CD8-positive, alpha-beta memory T cell (primary cell): ENCODE measurements at places on chromosomes 6 and 20. TPM values are rescaled to one million over a fixed set of nuclear protein-coding genes. Genes with fewer than 3 reads are reported as not detected.
A peak's percentile ranks its signal among the peaks of the same experiment; 100 is the strongest.

DNA sequence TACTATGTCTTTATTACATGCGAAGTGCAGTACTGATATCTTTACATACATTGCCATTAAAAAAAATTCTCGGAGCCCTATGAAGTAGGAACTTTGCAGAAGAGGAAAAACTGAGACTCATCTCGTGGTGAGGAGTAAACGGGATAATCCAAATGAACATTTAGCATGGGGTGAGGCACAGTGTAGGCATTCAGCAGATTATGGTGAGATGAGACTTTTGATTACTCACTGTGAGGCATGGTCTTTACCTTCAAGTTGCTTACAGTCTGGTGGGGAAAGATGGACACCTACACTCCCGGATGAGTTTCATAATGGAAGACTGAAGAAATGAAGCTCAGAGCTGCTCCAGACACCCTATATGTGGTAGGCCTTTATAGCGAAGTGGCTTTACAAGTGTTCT, 1.4 kb downstream of the RPRD1B start:
- no peak for DNase-seq
- peaks cover 60% of the 10 kb centered on the region for H3K4me1 ChIP-seq
- H3K4me3 ChIP-seq = peak overlapping the region; percentile 96
- no peaks in the 10 kb centered on the region for H3K36me3 ChIP-seq
- H3K27ac ChIP-seq = no peak overlapping the region
- H3K27me3 ChIP-seq = no peaks in the 10 kb centered on the region

DNA sequence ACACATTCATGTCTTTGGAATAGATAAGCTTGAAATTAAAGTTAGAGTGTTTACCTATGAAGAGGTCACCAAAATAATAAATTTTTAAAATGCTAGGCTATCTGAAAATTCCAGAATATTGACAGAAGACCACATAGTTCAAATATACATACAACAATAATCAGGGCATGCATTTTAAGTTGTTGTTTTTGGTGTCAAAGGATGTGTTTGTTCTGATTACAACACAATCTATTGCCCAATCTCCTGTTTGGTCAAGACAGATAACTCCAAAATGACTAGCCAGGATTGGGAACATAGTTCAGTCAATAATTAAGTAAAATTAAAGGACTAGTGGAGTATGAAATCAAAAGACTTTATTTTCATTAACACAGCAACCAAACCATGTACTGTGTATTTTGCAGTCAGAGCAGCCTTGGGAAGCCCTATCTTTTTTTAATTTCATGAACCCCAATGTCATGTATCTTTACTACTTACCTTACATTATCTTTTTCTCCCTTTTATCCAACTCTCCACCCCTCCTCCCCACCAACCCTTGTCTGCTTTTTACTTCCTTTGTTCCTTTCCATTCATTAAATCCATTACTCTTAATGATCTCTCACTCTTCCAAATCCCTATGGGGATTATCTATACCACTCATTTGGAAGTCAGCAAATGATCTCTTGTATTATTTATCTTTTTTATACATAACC, 111.2 kb downstream of the CDK19 start:
- no peaks in the 10 kb centered on the region for H3K36me3 ChIP-seq
- no peaks in the 10 kb centered on the region for H3K4me1 ChIP-seq
- H3K4me3 ChIP-seq = no peak overlapping the region

- no peak overlapping the region for H3K4me3 ChIP-seq
- no peak for DNase-seq
- no peaks in the 10 kb centered on the region for H3K36me3 ChIP-seq
- H3K27me3 ChIP-seq = no peaks in the 10 kb centered on the region
- no peak overlapping the region for H3K27ac ChIP-seq
Measured at GRCh38 chr6:107538856-107539387, 49.0 kb downstream of the SOBP start.

DNA sequence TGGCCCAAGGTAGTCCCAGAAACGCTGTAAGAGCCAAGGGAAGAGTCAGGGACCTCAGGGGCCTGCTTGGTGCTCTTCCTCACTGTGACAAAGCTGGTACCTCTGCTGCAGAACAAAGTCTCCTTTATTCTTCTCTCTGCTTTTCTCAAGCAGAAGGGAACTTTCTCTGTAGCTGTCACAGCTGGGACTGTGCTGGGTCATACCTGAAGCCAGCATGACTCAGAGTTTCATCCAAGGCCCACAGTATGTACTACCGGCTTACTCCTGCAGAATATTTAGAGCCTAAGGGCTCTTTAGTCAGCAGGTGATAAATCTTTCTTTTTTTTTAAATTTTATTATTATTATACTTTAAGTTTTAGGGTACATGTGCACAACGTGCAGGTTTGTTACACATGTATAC, 183.2 kb downstream of the TINAG start:
- no peak overlapping the region for H3K27ac ChIP-seq
- no peaks in the 10 kb centered on the region for H3K27me3 ChIP-seq
- no peaks in the 10 kb centered on the region for H3K36me3 ChIP-seq

PNLDC1 gene
- not detected for polyA plus RNA-seq

DNA sequence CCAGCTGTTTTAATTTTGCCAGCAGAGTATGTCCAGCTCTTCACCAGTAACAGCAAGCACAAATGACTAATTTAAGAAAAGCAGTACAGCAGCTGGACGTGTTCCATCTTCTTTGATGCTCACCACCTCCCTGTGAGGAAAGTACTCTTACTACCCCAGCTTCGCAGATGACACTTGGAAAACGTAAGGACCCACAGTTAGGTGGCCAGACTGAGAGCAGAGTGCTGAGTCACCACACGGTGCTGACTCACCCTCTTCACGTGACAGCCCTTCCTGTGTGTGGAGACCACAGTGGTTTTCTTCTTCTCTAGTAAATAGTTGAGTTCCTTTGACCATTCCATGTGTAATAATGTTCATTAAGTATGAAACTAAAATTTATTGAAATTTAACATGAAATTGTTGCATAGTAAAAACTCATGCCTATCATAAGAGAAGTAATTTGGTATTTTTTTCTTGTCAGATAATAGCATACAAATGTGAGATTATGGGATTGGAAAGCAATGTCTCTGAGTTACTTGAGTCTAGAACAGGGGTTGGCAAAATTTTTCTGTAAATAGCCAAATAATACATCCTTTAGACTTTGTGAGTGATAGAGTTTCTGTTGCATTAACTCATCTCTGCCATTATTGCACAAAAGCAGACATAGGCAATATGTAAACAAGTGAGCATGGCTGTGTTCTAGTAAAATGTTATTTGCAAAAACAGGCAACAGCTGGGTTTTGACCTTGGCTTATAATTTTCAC, 76.6 kb downstream of the SLX4IP start:
- peak overlapping the region; percentile 35 for H3K27ac ChIP-seq
- no peaks in the 10 kb centered on the region for H3K36me3 ChIP-seq
- DNase-seq = peak; percentile 81
- H3K4me3 ChIP-seq = no peak overlapping the region
- peaks cover 12% of the 10 kb centered on the region for H3K4me1 ChIP-seq

DNA sequence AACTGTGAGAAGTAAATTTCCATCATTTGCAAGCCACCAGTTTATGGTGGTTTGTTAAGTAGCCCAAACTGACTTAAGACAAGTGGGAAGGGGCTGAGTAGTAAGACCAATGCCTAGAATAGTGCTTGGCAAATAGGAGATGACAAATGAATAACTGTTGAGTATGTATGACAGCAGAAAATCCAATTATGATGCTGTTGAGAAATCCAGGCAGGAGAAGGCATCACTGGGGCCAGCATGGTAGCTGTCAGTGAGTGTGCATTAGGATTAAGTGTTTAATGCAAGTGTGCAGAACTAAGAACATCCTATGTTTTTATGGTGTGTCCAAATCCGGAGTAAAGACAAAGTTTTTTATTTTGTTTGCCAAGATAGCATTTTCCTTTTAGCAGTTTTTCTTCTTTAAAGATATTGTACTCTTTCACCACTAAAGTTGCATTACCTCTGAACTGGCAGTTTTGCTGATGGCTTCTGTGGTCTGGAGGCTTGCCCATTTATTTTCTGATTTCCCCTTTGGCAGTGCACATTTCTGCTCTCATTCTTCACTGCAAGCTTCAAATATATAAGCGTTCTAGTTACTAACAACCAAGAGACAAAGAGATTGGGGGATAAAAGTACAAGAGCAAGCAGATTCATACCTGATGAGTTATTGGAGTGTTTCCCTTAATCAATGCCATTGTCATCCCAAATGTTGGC, 289.7 kb downstream of the KCNQ5 start:
- H3K27ac ChIP-seq = no peak overlapping the region
- no peaks in the 10 kb centered on the region for H3K4me1 ChIP-seq
- DNase-seq = no peak
- no peak overlapping the region for H3K4me3 ChIP-seq
